ENCODE measurements at places on chromosomes 1 and 21.

DNA sequence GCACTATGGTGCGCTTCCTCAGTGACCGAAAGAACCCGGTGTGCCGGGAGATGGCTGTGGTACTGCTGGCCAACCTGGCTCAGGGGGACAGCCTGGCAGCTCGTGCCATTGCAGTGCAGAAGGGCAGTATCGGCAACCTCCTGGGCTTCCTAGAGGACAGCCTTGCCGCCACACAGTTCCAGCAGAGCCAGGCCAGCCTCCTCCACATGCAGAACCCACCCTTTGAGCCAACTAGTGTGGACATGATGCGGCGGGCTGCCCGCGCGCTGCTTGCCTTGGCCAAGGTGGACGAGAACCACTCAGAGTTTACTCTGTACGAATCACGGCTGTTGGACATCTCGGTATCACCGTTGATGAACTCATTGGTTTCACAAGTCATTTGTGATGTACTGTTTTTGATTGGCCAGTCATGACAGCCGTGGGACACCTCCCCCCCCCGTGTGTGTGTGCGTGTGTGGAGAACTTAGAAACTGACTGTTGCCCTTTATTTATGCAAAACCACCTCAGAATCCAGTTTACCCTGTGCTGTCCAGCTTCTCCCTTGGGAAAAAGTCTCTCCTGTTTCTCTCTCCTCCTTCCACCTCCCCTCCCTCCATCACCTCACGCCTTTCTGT lies 7.3 kb upstream of the PIGV start:
- no peak for DNase-seq

DNA sequence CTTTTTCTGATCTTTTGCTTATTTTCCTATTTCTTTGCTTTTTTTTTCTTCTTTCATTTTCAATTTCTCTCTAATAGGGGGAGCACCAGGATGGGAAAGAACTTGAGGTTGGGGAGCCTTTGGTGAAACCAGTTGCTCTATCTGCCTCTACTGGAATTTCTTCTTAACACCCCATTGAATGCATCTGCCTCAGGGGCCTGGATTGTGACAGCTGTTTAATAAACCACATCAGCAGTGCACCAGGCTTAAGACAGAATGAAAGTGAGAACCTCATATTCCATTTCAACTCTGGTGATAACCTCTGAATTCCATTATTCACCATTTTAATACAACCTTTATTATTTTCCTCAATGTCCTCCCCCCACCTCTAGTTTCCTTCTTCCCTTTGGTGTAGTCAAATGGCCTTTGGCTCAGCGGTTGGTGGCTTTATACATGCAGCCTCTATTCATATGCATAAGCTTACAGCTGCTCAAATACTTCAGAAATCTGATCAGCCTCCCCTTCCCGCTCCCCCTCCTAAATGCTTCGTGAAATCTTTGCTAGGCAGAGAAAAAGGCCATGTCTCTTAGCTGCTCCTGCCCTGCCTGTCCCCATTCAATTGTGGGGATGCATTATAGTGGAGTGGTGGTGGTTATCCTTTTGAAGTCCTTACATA lies 537.3 kb upstream of the PLXNA2 start:
- DNase-seq: no peak

GRCh38 chr1:48563021-48563420 lies 91.0 kb upstream of the SPATA6 start:
- no peak for DNase-seq

DNA sequence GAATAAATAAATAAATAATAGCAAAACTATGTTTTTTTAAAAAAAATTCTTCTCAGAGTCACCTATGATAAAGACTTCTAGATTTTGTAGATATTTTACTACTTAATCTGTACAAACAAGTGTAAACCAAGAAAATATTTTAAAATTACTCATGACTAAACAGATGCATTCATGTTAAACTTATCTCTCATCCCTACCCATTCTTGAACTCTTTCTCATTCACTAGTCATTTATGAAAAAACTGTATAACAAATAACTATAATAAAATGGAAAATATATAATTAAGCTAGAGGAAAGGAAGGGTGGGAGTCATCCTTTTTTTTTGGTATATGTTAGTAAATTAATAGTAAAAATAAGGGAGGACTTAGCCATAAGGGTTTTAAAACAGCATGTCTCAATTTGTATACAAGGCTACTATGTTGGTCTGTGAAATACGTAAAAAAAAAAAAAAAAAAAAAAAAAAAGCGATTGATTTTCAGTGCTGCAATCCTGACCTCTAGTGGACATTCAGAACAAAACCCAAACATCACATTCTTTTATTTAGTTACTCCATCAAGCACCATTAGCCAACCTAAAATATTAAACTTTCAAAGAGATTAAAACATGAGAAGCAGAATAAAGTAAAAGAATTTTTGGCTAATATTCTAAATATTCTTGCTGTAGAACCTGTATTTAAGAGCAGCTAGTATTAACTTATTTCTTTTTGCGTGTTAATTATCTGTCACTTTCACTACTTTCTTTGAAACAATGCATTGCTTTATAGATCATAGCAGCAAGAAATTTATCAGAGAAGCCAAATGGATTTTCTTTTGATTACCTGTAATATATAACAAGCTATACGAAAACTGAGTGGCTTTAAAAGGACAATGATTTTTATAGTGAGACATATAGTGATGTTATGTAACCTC lies 255.8 kb upstream of the CACYBP start:
- DNase-seq: no peak

DNA sequence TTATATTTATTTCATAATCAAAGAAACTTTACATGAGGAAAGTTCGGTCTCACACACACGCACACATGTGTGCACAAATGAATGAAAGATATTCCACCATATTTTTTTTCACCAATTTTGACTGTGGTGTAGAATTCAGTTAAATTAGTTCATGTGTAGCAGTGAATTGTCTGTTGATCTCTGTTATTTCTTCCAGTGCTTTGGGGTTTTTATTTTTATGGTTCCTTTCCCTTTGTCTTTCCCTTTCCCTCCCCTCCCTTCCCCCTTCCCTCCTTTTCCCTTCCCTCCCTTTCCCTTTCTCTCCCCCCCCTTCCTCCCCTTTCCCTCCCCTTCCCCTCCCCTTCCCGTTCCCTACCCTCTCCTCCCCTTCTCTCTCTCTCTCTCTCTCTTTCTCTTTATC lies 8.9 kb downstream of the RYR2 start:
- DNase-seq: no peak

DNA sequence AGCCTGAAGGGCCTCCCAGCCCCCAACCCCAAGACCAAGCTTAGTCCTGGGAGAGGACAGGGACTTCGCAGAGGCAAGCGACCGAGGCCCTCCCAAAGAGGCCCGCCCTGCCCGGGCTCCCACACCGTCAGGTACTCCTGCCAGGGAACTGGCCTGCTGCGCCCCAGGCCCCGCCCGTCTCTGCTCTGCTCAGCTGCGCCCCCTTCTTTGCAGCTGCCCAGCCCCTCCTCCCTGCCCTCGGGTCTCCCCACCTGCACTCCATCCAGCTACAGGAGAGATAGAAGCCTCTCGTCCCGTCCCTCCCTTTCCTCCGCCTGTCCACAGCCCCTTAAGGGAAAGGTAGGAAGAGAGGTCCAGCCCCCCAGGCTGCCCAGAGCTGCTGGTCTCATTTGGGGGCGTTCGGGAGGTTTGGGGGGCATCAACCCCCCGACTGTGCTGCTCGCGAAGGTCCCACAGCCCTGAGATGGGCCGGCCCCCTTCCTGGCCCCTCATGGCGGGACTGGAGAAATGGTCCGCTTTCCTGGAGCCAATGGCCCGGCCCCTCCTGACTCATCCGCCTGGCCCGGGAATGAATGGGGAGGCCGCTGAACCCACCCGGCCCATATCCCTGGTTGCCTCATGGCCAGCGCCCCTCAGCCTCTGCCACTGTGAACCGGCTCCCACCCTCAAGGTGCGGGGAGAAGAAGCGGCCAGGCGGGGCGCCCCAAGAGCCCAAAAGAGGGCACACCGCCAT lies 21.9 kb upstream of the ARF1 start:
- DNase-seq: no peak

DNA sequence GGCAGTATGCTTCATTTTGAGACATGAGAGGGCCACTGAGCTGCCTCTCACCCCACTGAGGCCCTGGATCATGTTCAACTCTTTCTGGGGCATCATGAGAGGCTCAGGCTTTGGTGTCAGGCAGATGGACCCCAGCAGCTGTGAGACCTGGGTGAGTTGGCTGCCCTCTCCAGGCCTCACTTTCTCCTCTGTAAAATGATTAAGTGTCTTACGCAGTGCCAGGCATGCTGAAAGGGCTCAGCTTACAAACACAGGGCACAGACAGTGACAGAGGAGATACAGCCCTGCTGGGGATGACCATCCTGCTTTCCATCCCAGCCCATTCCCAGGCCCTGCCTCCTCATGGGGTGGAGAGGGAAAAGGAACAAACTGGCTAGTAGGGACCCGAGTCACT lies 387.4 kb downstream of the MATN1 start:
- no peak for DNase-seq

DNA sequence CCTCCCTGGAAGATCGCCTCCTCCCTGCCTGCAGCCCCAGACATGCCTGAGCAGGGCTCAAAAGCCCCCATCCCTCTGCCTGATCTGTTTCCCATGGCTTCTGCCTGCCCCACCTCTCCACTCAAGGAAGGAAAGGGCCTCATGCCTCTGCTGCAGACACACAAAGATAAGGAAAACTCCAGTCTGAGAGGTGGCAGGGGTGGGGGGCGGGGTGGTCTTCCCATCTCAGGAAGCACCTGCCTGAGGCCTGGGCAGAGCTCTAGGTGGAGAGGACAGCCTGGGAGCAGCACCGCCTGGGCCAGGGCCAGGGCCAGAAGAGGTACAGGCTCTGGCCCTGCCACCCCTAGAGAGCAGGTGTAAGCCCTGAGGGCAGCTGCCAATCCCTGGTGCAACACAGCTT lies 4.1 kb upstream of the GJB3 start:
- DNase-seq: no peak

GRCh38 chr21:30990514-30991262 lies 47.6 kb downstream of the KRTAP19-8 start:
- no peak for DNase-seq

DNA sequence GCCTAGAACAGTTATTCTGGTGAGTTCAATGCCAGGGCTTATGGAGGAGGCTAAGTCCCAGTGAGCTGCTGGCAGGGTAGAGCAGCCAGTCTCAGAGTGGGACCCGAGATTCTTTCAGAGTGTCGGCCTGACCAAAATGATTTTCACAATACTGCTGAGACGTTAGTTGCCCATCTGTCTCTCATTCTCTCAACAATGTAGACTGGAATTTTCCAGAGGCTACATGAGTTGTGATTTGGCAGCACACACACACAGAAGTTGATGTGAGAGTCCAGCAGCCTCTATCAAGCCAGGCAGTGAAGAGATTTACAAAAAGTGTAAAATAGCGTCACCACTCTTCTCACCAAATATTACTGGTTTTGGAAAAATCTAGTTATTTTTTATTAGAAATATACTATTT lies 21.7 kb downstream of the CACNA1S start:
- no peak for DNase-seq

GRCh38 chr1:54962612-54963395 lies 17.6 kb upstream of the TMEM61 start:
- no peak for DNase-seq

DNA sequence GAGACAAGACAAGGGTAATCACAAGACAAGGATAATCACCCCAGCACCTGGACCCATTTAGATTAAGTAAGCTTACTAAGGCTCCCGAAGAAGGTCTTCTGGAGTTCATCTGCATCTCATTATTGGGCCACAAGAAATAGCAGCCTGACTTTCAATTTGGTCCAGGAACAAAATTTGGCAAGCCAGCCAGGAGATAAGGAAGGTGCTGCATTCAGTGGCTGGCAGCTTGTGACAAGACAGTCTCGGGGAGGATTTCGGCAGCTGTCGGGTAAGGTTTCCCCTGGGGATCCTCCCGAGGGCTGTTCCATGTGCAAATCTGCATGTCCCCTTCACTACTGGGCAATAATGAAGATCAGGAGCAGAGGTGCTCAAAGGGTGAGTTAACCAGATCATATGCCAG lies 195.2 kb downstream of the FCRL5 start:
- no peak for DNase-seq

DNA sequence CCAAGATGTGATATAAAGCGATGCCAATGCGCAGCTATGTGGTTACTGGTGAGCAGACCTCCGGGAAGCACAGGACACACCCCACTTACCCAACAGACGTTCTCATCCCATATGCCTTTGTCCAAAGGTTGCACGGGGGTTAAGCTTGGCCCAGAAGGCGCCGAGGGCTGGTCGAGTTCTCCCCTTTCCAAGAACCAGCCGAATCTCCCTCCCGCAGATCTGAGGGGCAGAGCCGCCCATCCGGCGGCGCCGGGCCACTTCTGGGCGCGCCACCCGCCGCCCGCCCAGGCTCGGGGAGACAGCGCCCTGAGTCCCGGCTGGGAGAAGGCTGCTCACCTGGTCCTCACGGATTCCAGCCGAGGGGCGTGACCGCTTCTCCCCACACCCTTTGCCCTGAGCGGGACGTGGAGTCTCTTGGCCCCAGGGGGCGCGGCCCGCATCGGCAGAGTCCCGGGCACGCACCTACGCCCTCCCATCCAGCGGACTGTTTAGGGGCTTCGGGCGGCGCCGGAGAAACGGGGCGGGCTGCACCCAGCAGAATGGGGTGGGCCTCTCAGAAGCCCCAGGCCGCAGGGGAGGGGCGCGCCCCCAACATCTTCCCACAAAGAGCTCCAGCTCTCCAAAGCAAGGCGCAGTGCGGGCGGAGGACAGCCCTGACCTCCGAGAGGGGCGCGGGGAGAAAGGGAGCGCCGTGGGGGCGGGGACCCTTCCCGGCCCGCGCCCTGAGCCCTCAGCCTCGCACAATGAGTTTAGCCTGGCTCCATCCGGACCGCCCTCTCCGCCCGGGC lies 615 bp downstream of the GPR161 start:
- no peak for DNase-seq

GRCh38 chr1:169457443-169457842 lies 28.3 kb downstream of the SLC19A2 start:
- no peak for DNase-seq

DNA sequence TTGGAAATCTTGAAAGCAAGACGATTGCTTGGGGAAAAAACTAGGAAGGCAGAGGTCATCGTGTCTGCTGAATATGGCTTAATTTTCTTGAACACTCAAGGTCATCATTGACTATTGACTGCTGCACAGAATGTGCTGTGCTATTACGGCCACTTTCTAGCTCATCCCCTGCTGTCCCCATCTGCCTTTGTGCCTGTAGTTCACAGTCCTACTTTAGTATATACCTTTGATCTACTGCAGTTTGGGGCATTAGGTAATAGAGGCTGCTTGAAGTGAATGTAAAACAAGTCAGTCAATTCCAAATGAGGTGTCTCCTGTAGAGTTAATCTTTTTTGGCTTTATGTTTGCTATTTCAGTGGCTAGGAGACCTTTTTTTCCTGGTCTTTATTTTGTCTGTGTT lies 8.3 kb downstream of the RAB4A start:
- no peak for DNase-seq

GRCh38 chr1:246794048-246794827 lies 70.0 kb downstream of the SCCPDH start:
- no peak for DNase-seq
